Keratinocyte (primary cell): ENCODE measurements at places on chromosomes 16 and 17. TPM values are rescaled to one million over a fixed set of nuclear protein-coding genes. Genes with fewer than 3 reads are reported as not detected.

IL17C gene
- polyA plus RNA-seq, result not detected in 3 replicates

CCDC78 gene
- 2.0 to 4.1 TPM (median 2.5 TPM) in 3 replicates for polyA plus RNA-seq

JPH3 gene
- polyA plus RNA-seq, result 0.01 TPM in 2 of 3 replicates, not detected in the other

KRT20 gene
- polyA plus RNA-seq, result not detected in 3 replicates

ENPP7 gene
- polyA plus RNA-seq, result not detected in 3 replicates

- no peak overlapping the region for H3K4me3 ChIP-seq
- no peak overlapping the region for H3K27ac ChIP-seq
- H3K4me1 ChIP-seq, result no peaks in the 10 kb centered on the region
Observed at GRCh38 chr17:44636562-44636961, 19.7 kb upstream of the MEIOC start.

GRCh38 chr17:30222721-30223175 lies 12.7 kb downstream of the SLC6A4 start:
- peaks cover 40% of the 10 kb centered on the region for H3K27me3 ChIP-seq
- no peak overlapping the region for H3K4me3 ChIP-seq
- H3K4me1 ChIP-seq, result peaks cover 26% of the 10 kb centered on the region
- DNase-seq, result no peak
- no peak overlapping the region for H3K27ac ChIP-seq
- no peaks in the 10 kb centered on the region for H3K36me3 ChIP-seq

DNA sequence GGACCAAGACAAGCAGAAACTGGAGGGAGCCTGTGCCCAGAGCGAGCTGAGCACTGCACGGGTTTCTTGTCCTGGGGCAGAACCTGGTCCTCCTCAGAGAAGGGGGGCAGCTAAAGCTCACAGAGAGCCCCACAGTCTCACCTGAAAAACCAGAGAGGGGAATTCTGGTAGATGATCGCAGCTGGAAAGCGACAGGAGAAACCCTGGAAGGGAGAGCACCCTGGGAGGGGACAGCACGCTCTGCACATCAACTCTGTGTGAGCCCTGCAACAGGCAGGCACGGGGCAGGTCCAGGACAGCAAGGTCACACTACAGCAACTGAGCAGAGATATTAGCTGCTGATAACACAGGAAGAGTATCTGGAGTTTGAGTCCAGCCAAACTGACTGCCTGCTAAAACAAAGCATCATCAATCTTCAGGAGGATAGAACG lies 18.2 kb downstream of the ZCCHC14 start:
- H3K27ac ChIP-seq, result no peak overlapping the region
- no peak overlapping the region for H3K4me3 ChIP-seq
- H3K36me3 ChIP-seq, result no peaks in the 10 kb centered on the region
- H3K27me3 ChIP-seq, result no peaks in the 10 kb centered on the region
- peaks cover 9% of the 10 kb centered on the region for H3K4me1 ChIP-seq

DNA sequence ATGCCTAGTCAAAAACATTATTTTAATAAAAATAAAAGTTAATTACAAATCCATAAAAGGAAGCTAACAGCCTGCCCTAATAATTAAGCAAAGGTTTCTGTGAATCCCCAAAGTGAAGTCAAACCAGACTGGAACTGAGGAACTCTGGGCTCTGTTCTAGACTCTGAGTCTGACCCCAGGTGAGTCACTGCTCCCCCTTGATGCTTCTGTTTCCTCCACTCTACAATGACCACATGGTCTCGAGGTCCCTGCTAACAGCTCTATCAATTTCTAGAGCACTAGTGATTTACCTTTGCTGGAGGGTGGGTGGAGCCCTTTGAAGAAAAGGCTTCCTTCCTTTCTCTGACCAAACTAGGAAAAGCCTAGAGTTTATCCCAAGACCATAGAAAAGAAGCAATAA lies 32.4 kb downstream of the XPO6 start:
- peaks cover 15% of the 10 kb centered on the region for H3K4me1 ChIP-seq
- no peak for DNase-seq
- H3K4me3 ChIP-seq, result no peak overlapping the region

DNA sequence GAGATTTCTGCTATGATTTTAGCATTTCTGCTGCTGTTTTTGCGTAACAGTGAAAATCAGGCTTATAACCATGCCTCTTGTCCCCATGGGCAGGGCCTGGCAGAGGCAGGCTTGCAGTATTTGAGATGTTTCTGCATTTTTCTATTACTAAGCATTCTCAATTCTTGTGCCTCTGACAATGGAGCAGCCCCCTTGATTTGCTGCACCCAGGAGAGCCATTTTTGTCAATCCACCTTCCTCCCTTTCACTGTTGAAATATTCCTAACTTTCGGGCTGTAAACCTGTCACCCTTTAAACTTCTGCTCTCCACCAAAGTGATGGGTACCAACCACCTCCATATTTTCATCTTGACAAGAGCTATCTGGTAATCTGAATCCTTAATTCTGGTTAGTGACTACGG lies 178.1 kb downstream of the CNTNAP4 start:
- H3K4me1 ChIP-seq, result no peaks in the 10 kb centered on the region
- no peak overlapping the region for H3K4me3 ChIP-seq
- H3K27ac ChIP-seq, result no peak overlapping the region
- no peak for DNase-seq
- no peaks in the 10 kb centered on the region for H3K36me3 ChIP-seq

GRCh38 chr16:2039274-2040031 lies 8.2 kb downstream of the NTHL1 start:
- H3K27me3 ChIP-seq, result no peaks in the 10 kb centered on the region
- no peak for DNase-seq
- H3K27ac ChIP-seq, result no peak overlapping the region
- H3K4me3 ChIP-seq, result no peak overlapping the region
- no peaks in the 10 kb centered on the region for H3K4me1 ChIP-seq

GRCh38 chr16:46775214-46775613 lies 27.1 kb upstream of the MYLK3 start:
- no peaks in the 10 kb centered on the region for H3K27me3 ChIP-seq
- no peak for DNase-seq
- H3K4me1 ChIP-seq, result no peaks in the 10 kb centered on the region
- no peak overlapping the region for H3K27ac ChIP-seq
- H3K4me3 ChIP-seq, result no peak overlapping the region
- no peaks in the 10 kb centered on the region for H3K36me3 ChIP-seq

GRCh38 chr17:16987830-16988601 lies 16.1 kb upstream of the TNFRSF13B start:
- H3K4me1 ChIP-seq, result no peaks in the 10 kb centered on the region
- no peak overlapping the region for H3K4me3 ChIP-seq
- H3K27ac ChIP-seq, result no peak overlapping the region
- H3K36me3 ChIP-seq, result no peaks in the 10 kb centered on the region

DNA sequence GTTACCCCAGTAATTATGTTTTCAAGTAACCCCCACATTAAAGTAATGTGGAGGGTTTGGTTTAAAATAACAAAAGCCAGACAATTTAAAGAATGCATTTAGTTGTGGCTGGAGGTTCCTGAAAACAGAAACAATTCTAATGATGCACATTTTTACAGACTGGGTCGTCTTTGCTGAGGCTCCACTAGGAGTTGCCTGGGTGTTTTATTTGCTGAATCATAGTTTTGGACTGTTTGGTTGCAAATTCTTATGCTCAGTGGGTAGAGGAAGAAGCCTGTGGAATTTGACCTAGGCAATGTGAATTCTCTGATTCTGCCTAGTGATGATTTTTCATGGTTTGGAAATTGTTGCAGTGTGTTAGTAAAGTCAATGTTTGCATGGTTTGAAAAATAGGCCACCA lies 16.3 kb downstream of the SHISA9 start:
- no peaks in the 10 kb centered on the region for H3K4me1 ChIP-seq
- DNase-seq, result no peak
- no peaks in the 10 kb centered on the region for H3K36me3 ChIP-seq
- H3K4me3 ChIP-seq, result no peak overlapping the region

- no peak overlapping the region for H3K4me3 ChIP-seq
- no peak for DNase-seq
- H3K4me1 ChIP-seq, result no peaks in the 10 kb centered on the region
- peaks cover 3% of the 10 kb centered on the region for H3K36me3 ChIP-seq
Observed at GRCh38 chr16:80631581-80631980, 90.8 kb downstream of the DYNLRB2 start.

GRCh38 chr17:77821114-77821513 lies 137.4 kb upstream of the TNRC6C start:
- H3K4me3 ChIP-seq, result no peak overlapping the region
- H3K27me3 ChIP-seq, result peaks cover 17% of the 10 kb centered on the region
- no peaks in the 10 kb centered on the region for H3K4me1 ChIP-seq
- DNase-seq, result no peak
- H3K27ac ChIP-seq, result no peak overlapping the region

DNA sequence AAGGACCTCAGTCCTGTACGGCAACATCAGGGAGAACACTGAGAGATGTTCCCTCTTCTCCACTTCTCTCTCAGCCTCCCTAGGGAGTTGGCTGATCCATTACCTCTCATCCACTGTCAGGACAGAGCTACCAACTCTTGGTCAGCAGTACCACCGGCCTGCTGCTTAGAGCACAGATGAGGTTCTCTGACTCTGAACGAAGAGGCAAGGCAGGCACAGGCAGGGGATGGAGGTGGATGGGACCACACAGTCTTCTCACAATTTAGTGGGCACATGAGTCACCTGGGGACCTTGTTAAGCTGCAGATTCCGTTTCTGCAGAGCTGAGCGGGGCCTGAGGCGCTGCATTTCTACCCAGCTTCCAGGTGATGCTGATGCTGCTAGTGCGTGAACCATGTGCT lies 128.6 kb upstream of the CCL2 start:
- no peaks in the 10 kb centered on the region for H3K27me3 ChIP-seq
- H3K4me1 ChIP-seq, result no peaks in the 10 kb centered on the region
- no peak for DNase-seq
- H3K27ac ChIP-seq, result no peak overlapping the region
- H3K36me3 ChIP-seq, result no peaks in the 10 kb centered on the region

GRCh38 chr16:48817032-48817431 lies 207.1 kb upstream of the N4BP1 start:
- DNase-seq, result no peak
- no peaks in the 10 kb centered on the region for H3K36me3 ChIP-seq

GRCh38 chr17:42660692-42661345 lies 1.7 kb downstream of the TUBG2 start:
- peaks cover 21% of the 10 kb centered on the region for H3K4me1 ChIP-seq
- no peak for DNase-seq
- peaks cover 4% of the 10 kb centered on the region for H3K36me3 ChIP-seq
- H3K4me3 ChIP-seq, result no peak overlapping the region
- peak overlapping the region; percentile 2 for H3K27ac ChIP-seq

DNA sequence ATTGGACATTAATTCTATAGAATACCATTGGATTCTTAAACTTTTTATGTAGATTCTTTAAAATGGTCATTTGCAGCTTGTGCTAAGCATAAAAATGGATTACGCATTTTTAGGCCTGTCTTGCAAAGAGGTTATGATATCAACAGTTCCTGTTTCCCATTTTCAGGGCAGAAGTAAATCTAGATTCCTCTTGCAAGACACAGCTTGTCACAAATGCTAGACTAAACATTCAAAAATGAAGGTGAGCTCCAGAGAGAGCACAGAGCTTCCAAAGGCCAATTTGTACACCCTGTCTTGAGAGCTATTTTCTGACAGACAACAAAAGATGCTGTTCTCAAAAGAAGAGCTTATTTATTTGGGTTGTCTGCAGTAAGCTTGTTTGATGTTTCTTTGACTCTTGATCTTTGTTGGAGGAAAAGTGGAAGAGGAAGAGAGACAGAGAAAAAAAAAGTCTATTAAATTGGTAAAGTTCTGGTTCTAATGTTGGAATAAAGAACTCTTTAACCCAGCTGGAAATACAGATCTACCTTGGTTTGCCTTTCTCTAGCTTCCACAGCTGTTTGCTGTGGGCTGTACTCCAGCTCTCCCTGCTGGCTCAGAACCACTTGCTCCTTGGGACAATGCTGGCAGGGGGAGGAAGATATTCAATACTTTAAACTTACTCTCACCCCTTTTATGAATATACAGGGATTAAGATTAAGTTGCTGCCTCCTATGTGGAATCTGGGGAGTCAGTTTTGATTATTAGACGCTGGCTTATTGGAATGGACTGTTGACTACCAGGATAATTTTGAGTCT lies 651.8 kb downstream of the CDH11 start:
- no peaks in the 10 kb centered on the region for H3K36me3 ChIP-seq
- no peaks in the 10 kb centered on the region for H3K4me1 ChIP-seq
- no peak for DNase-seq
- H3K27ac ChIP-seq, result no peak overlapping the region

DNA sequence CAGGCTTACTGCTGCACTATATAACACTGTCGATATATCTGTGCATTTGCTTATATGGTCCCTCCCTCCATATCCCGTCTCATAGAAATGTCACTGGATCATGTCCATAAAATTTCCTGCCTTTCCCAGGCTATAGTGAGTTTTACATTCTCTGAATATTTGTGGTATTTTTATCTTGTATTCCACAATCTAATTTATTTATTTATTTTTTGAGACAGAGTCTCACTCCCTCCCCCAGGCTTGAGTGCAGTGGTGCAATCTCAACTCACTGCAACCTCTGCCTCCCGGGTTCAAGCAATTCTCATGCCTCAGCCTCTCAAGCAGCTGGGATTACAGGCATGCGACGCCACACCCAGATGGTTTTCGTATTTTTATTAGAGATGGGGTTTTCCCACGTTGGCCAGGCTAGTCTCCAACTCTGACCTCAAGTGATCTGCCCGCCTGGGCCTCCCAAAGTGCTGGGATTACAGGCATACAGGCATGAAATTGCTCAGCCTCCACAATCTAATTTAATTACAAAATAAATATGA lies 12.9 kb downstream of the TRIM37 start:
- H3K36me3 ChIP-seq, result peaks cover 2% of the 10 kb centered on the region
- no peaks in the 10 kb centered on the region for H3K27me3 ChIP-seq
- peak overlapping the region; percentile 66 for H3K27ac ChIP-seq
- H3K4me3 ChIP-seq, result no peak overlapping the region

GRCh38 chr17:47210105-47210504 lies 957 bp downstream of the MYL4 start:
- no peak overlapping the region for H3K27ac ChIP-seq
- H3K4me1 ChIP-seq, result peaks cover 9% of the 10 kb centered on the region
- H3K36me3 ChIP-seq, result no peaks in the 10 kb centered on the region
- H3K4me3 ChIP-seq, result no peak overlapping the region
- DNase-seq, result no peak

DNA sequence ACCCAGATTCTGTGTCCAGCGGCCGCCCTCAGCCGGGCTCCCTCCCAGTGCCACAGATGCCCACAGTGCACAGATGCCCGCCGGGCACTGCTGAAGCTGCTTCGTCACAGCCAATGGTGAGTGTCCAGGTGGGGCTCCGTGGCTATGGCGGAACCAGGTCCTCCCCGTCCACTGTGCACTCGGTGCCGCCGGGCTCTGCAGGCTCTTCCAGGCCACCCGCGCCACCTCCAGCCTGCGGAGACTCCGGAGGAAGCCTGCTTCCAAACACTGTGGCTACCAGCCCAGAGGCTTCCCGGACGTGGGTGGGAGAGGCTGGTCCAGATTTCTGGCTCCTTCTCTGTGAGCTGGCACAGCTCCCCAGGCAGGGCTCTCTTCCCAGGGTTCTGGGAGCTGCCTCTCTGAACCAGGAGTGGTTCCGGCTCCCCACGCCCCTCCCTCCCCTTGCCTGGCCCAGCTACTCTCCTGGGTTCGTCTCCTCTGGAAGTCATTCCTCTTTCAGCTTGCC lies 2.8 kb upstream of the PYCR1 start:
- no peak overlapping the region for H3K27ac ChIP-seq
- peaks cover 12% of the 10 kb centered on the region for H3K27me3 ChIP-seq
